PC-3 (cell line): ENCODE measurements at places on chromosomes 12 and 14. TPM values are rescaled to one million over a fixed set of nuclear protein-coding genes. Genes with fewer than 3 reads are reported as not detected.

DNA sequence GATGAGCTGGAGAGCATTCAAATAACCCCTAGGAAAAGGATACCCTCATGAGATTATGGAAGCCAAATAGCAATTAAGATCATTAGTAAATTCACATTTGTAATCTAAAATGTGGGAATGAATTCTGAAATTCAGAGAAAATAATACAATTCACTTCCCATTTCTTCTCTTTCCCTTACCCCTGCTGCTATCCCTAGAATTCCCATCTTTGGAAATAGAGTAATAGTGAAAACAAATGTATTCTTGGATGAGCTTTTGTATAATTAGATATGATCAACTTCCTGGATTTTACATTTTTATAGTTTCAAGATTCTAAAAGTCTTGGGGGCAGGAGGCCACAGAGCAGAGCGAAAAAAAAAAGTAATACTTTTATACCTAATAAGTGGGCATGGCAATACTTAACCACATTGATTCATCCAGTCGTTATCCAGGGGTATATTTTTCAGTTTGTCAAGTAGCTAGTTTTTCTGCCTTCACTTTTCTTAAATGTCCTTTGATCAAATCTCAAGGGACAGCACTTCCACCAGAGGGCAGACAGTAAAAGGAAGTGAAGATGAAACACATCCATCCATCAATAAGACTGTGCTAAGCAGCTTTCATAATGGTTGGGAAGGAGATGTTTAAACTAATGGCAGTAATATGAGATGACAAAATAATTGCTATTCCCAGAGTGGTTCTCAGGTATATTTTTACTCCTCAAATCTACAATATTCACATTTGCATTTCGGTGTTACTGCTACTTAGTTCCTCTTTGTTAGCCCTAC, 401.3 kb downstream of the DIO2 start:
- DNase-seq: peak; percentile 64

DNA sequence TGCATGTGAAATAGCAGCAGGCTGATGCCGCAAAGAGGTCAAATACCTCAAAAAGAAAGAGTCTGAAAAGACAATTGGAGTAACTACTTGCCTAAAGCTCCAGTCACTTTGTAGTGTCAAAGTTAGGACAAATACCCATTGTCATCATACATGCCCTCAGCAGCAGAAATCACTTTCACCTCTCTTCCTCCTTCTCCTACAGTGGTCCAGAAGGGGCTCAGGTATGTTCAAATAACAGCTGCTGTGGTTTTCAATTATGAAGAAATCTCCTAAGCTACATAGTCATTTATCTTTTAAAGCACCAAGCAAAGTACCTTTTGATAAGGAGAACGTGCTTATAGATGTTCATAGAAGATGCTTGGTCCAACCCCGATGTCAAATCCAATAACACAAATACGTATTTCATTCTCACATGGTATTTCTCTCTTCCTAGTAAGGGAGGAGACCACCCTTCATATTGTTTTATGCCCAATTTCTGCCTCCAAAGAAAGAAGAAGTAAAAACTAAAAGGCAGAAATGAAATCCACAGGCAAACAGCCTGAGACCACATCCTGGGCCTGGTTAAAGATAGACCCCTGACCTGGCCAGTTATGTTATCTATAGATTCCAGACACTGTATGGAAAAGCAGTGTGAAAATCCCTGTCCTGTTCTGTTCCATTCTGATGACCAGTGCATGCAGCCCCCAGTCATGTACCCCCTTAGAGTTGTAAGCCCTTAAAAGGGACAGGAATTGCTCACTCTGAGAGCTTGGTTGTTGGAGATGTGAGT, 23.7 kb downstream of the GYS2 start:
- DNase-seq: no peak

DNA sequence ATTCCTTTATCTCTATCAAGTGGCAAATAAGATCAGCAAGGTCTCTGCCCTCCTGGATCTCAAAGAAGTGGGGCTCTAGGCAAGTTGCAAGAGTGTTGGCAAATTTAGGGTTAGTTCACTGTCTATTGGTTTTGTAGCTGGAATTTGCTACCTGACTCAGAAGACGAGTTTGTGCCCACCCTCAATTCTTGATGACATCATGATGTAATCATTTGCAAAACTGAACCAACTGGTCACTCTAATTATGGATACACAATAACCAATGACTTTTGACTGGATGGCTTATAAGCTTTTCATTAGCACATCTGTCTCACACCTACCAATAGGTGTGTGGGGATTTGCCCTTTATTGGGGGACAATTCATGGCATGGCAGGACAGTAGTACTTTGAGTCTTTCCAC, 4.6 kb downstream of the TMEM233 start:
- DNase-seq: no peak

DNA sequence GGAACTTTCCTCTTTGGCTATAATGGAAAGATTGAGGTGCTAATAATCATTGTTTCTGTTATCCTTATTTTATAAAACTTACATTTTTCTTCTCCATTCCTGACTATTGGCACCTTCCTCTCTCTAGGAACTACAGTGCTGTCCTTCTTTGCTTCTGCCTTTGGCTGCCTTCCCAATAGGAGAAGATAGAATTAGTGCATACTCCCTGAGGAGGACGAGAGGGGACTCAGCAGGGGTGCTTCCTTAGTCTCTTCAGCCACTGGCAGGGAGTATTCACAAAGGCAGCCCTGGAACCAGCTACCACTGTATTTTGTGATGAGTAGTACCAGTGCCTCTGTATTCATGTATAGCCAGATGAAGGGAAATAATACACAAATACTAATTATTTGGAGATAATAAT, 208.5 kb downstream of the FOXG1 start:
- DNase-seq: no peak

- DNase-seq: peak; percentile 59
These were observed 777.7 kb downstream of the SLC6A15 start for GRCh38 chr12:84134797-84135366.

KCNA5 gene
- total RNA-seq: not detected in 2 replicates

OR11G2 gene
- not detected in 2 replicates for total RNA-seq

BEGAIN gene
- 3.5 and 3.8 TPM in 2 replicates for total RNA-seq

NRIP2 gene
- not detected in 2 replicates for total RNA-seq
